CMK (cell line): ENCODE measurements at places on chromosomes 4 and X.

- DNase-seq: no peak
These were observed 69.0 kb downstream of the STAG2 start for GRCh38 chrX:124030520-124030919.

DNA sequence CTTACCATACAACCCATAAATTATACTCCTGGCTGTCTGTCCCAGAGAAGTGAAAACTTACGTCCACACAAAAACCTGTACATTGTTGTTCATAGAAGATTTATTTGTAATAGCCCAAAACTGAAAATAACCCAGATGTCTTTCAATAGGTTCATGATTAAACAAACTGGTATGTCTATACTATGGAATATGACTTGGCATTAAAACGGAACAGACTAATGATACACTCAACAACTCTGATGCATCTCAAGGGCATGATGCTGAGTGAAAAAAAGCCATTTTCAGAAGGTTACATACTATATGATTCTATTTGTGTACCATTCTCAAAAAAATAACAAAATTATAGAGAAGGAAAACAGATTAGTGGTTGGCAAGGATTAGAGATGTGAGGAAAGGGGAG lies 11.6 kb upstream of the MND1 start:
- no peak for DNase-seq

DNA sequence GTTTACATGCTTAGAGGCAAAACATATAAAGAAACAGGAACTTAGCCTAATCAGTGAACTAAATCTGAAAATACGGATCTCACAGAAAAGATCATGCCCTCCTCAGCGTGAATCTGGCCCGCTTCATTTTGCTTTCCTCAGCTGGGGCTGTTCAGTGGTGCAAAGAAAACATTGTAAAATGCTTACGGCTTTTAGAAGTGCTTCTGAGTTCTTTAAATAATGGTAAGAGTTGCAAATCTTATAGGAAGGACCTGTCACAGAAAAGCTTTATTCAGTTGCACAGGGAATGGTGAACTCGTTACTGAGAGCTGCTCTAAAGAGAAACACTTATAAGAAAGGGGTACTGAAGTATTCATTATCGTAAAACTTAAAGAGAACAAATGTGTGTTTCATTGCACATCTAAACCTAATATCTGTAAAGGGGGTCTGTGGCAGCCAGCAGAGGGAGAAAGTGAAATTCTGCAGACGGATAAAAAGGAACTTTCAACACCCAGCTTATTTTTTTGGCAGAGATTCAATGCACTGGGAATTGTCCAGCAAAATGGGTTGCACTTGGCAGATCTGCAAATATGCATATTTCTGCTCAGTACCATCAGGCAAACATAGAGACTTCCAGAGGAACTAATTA lies 139.2 kb upstream of the ANK2 start:
- DNase-seq: no peak

DNA sequence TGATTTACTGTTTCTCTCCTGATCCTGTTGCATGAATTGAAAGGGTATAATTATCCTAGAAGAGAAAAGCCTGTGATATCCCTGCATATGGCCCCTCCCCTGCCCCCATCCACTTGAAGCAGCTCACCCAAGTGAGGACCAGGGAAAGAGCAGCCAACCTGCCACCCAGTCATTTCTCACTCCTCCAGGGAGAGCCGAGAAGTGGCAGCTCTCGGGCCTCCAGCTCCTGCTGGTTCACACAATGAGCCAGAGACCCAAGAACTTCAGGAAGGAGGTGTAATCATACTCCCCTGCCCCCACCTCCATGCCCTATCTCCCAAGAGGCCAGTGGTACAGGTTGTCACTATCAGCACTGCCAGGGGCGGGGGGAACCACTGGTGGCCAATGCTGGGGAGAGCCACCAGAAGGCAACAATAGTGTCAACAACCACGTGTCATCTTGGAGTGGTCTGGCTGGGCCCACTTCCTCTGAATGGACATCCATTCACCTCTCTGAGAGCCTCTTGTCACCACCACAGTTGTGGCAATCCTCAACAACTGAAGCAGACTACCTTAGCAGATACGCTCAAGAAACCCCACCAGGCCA lies 42.9 kb downstream of the APOO start:
- no peak for DNase-seq

- no peak for DNase-seq
These were observed at the start of gene MSN for GRCh38 chrX:65667503-65668376. Gene MSN (plus strand): TSS chrX:65667654. CDS start chrX:65667842, 188 bp downstream.

GRCh38 chrX:131735127-131735526 lies 191.3 kb downstream of the OR13H1 start:
- DNase-seq: no peak

DNA sequence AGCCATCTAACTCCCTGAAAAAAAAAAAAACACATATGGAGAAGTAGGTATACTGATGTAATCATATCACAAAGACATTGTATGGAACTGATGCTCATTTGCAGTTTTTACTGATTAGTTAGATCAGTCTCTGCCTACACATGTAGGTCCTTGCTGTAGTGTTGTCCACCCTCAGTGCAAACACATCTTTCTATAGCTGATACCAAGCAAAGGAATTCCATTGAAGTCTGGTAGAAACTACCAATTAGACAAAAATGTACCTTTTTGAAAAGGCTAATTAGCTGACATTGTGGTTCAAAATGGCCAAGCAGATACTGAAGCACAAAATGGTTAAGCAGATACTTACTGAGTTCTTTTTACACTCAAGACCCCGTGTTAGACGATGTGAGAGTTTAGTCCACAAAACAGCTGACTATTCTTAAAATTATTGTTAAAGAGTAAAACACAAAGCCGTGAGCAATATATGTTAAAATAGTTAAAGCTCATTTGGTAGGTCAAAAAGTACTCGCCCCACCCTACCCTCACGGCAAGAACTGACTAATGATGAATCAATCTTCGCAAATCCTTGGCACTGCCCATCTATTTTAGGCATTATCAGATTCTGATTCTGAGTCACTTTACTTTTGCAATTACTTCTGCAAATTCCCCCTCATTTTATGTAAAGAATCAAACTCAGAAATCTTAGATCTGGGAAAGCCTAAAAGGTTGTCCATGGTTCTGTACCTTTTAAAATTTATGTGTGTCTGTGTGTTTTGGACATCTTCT lies 40.4 kb downstream of the COL4A6 start:
- no peak for DNase-seq

DNA sequence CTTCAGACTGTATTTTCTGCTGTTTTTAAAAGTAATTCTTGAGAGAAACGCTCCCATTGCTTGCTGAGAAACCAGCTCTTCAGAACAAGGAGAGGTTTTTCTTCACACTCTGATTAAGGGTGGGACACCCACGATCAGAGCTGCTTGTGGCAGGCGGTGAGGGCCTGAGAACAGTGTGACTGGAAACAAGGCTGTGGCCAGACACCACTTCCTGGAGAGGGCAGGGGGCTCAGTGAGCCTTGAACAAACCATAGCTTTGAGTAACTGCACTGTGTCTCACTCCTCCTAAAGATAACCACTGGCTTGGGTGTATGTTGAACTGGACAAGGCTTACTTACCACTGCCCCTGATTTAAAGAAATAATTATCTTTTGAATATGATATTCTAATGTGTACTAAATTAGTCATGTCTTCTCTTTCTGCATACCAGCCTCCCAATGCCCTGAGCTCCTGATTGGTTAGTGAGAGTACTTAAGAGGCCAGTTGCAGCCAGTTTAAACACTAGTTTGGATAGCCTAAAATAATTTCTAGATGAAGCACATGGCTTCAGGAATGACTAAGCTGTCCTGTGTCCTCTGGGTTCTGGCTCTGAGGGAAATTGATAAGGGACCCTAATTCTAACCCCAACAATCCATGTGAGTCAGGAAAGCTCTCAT lies 3.7 kb upstream of the GPR82 start:
- no peak for DNase-seq

DNA sequence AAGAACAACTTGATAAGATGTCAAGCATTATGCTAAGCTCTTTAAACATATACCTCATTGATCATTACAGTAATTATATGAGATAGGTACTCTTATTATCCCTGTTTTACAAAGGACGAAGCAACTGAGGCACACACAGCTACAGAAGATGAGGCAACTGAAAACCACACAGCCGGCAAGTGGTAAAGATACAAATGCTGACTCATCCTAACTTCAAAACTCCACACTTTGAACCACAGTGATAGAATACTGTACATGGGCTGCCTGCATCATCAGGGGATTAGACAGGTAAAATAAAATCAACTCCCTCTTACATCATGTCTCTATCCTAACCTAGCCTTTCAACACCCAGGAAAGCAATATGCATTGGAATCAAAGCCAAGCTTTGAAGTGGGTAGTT lies 47.8 kb downstream of the LHFPL1 start:
- no peak for DNase-seq

DNA sequence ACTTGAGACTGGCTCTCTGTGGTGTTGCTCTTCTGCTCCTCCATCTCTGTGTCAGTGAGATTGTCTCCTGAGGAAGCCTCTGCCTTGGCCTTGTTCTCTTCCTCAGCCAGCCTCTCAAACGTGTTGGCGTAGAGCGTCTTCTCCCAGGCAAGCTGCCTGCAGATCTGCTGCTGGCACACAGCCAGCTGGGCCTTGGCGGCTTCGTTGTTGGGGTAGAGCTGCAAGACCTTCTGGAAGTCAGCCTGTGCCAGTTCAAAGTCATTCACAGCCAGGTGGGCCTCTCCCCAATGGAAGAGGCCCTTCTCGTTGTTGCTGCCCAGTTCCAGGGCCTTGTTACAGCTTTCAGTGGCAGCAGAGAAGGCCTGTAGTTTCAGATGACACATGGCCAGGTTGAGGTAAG lies 159.1 kb downstream of the NDST3 start:
- no peak for DNase-seq
